ENCODE measurements at places on chromosomes 6 and 20.

GRCh38 chr20:50874758-50875665 is 56.2 kb downstream of the ADNP start:
- ATAC-seq, result no peak

DNA sequence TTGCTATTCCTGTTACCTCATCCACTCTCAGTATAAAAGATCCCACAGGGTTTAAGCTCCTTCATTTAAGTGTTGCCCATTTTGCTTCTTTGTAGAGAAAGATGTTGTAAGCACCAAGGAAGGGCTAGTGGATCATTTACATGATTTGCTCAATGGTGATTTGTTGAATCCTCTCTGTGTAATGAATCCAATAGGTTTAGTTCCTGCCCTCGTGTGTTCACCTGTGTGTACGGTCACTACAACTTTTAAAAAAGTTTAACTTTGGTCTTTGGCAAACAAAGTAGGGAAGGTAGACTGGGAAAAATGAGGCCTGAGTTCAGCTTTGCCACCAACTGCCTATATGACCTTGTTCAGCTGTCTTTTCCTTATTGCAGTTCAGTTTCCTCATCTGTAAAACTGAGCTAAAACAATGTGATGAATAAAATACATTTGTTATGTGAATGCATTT is 51.5 kb downstream of the DHX35 start:
- ATAC-seq, result no peak

DNA sequence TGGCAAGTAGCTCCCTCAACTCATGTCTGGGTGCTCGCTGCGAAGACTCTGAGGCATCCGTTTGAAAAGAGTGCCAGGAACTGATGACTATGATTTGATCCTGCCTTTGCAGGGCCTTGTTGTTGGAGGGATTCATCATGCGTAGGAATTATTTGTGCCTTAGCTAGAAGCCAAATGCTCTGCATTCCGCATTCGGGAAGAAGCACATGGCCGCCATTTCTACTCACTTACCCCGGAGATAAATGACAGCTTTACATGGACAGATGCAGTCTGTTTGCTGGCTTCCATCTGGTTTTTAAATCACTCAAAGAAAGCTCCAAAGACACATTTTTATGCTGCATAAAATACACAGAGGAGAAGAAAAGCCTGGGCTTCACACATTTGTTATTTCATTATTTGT is 363.3 kb upstream of the CDH4 start:
- ATAC-seq, result no peak

DNA sequence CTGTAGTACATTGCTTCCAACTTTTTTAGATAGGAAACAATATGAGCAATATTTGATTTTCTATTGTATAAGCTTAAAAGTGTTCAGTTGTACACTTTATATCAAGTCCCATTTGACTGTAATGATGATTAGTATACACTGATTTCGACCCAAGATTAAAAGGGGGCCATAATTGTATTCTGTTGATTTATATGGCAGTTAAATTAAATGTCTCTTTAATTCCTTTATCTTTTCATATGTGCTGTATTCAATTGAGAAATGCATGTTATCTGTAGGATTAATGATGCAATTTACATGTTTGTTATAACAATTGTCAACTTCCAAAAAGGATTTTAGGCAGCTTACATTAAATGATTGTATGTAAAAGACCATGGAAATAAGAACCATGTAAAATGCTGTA is 317.5 kb downstream of the CDKAL1 start:
- no peak for ATAC-seq

GRCh38 chr20:18628330-18628920 is 40.6 kb downstream of the DTD1 start:
- no peak for ATAC-seq

DNA sequence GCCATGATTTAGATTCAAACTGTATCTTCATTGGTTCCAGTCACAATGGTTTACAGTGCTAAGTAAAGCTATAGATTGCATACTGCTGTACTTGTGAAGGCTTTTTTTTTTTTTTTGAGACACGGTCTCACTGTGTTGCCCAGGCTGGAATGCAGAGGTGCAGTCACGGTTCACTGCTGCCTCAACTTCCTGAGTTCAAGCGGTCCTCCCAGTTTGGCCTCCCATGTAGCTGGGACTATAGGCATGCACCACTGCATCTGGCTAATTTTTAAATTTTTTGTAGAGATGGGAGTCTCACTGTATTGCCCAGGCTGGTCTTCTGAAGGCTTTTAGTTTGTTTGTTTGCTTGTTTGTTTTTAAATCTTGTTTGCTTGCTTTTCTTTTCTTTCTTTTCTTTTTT is 24.9 kb downstream of the ITCH start:
- ATAC-seq, result no peak

- ATAC-seq, result no peak
Measured at GRCh38 chr6:169174516-169175359, 78.9 kb downstream of the THBS2 start.
